ENCODE measurements at places on chromosomes 6 and 20.

GRCh38 chr6:131635384-131636340 lies 1.4 kb upstream of the ENPP3 start:
- DNase-seq = no peak

DNA sequence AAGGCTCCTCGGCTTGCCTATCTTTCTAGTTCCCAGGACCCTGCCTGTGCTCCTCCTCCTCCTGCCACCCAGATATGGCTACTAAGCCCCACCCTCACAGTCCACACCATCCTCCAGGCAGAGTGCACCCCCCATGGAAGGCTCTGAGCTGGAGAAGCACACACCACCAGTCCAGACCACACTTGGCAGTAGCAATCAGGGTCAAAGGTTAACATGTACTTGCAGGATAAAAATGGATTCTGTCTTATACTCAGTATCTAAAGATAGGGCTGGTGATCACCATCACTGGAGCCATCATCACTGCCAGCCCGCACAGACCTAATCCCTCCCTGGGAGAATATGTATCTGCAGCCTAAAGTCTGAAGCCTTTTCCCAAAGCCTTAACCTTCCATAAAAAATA lies 83.4 kb downstream of the PRKN start:
- no peak for DNase-seq

- DNase-seq = peak; percentile 87
Observed at GRCh38 chr6:158772851-158773371, 46.3 kb downstream of the EZR start.

GRCh38 chr6:5521322-5521721 lies 260.0 kb downstream of the FARS2 start:
- no peak for DNase-seq

- DNase-seq = no peak
Observed at GRCh38 chr6:46333481-46333880, 157.8 kb downstream of the RCAN2 start.

DNA sequence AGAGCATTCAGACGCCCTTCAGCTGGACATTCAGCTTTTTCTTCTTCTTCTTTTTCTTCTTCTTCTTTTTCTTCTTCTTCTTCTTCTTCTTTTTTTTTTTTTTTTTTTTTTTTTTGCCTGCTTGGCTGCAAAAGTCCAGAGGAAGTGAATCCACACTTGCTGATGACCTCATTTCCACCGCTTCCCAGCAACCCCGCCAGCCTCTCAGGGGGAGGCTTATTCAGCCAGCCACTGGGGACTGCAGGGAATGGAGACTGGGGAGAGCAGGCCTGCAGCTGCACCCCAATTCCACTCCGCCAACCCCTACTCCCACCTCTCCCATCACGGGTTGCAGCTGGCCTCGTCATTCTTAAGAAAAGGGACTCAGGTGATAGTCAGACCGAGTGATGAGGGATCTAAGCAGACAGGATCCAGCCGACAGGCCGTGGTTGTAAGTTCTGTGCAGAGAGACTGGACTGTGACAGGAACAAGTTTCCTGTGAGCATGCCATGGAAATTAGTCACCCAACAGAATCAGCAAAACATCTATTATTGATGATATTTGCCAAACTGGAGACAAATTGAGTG lies 59.0 kb upstream of the QKI start:
- DNase-seq = peak; percentile 84
